ENCODE measurements at places on chromosomes 11 and 22.

- no peak for DNase-seq
Measured at GRCh38 chr11:127028648-127029047, 28.1 kb upstream of the KIRREL3 start.

DNA sequence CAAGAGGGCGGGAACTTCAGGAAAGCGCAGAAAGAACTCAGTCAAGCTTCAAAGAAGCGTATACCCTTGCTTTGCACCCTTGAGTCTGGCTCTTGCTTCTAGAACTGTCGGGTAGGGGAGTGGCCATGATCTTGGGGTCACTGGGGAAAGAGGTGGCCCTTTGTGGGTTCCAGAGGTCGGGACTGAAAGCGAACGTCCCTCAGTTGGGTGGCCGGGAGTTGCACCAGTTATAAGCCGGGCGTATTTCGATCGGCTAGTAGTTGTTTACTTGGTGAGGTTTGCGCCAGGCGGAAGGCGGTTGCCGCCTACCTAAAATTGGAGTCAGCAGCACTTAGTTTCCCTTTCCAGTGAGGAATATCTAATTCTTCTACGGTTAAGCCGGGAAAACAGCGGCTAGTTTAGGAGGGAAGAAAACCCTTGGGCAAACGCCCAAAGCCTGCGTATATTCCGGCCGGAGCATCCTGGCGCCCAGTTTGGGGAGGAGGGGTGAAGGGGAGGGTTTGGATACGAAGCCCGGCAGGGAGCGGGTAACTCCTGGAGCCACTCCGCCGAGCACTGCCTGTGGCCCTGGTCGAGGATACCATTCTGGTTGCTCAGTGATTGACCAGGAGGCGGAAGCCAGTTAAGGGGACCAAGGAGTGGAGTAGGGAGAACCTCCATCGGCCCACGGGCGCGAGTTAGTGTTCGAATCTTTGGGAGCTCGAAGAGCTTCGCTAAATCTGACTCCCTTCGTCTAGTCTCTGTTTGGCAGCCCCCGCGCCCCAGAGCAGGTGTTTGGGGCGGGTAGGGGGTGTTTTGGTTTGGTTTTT lies 807 bp upstream of the WT1 start:
- no peak for DNase-seq

DNA sequence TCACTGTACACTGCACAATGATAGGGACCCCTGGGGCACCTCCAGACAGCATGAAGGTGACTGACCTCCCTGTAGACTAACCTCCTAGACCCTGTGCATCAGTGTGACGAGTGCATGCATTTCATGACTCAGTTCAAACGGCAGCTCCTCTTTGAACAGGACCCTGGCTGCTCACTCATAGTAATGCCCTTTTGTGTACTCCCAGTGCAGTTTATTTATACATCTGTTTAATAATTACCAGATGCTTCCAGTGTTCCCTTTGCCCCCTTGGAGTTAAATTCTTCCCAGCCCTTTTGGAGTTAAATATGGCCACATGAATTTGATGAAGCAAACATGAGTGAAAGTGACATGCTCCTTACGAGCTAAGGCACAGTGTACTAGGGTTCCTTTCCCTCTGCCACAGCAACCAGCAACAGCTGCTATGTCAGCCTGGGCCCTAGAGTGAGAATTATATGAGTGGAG lies 72.4 kb downstream of the PANX1 start:
- DNase-seq = peak; percentile 71

DNA sequence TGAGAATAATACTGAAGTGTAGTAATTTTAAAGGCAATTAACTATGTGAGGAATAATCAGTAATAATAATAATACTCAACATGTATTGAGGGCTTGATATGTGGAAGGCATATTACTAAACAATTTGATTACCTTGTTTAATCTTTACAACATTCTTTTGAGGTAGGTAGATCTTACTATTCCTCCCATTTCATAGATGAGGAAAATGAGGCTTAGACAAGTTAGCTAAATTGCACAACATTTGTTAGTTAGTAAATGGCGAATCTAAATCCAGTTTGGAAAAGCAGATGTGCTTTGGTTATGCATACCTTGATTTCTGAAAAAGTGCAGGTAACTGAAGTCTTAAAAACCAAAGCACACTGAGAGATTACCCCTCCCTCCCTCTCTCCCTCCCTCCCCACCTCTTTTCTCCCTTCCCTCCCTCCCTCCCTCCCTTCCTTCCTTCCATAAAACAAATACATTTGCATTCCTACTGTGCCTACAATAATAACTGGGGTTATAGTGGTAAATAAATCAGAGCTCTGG lies 93.1 kb upstream of the MTMR2 start:
- no peak for DNase-seq

- no peak for DNase-seq
Measured at GRCh38 chr11:82979824-82980223, 78.3 kb downstream of the DDIAS start.

DNA sequence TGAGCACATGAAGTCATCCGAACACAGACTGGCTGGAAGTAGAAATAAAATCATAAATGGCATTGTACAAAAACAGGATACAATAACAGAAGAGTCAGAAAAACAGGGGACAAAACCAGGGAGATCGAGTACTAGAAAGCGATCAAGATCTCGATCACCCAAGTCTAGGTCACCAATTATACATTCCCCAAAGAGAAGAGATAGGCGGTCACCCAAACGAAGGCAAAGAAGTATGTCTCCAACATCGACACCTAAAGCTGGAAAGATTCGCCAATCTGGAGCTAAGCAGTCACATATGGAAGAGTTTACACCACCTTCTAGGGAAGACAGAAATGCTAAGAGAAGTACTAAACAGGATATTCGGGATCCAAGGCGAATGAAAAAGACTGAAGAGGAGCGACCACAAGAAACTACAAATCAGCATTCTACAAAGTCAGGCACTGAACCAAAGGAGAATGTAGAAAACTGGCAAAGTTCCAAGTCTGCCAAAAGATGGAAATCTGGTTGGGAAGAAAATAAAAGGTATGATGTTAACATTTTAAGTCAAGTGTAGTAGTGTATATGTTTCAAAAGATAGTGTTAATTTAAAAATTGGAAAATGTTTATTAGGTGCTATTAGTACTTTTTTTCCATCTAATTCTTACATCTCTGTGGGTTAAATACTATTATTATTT lies 9.4 kb downstream of the PCF11 start:
- DNase-seq = no peak

Data from AG10803 (cell line).